ENCODE measurements at places on chromosomes 1 and 21.

DNA sequence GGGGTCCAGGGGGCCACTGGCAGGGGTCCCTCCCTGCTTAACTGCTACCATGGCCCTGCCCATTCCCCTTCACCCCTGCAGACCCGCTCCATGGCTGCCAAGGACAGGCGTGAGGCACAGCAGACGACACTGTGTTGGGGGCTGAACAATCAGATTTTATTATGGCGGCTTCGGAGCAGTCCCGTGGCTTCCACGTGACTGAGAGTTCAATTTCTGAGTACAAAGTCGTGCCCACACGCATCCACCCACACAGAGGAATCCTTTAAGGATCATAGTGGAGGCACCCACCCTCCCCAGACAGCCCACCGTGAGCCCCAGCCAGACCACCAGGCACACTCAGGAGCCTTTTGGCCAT is 1.5 kb downstream of the HES5 start:
- no peak for DNase-seq

GRCh38 chr1:29237852-29238619 is 1.7 kb downstream of the PTPRU start:
- DNase-seq: no peak

DNA sequence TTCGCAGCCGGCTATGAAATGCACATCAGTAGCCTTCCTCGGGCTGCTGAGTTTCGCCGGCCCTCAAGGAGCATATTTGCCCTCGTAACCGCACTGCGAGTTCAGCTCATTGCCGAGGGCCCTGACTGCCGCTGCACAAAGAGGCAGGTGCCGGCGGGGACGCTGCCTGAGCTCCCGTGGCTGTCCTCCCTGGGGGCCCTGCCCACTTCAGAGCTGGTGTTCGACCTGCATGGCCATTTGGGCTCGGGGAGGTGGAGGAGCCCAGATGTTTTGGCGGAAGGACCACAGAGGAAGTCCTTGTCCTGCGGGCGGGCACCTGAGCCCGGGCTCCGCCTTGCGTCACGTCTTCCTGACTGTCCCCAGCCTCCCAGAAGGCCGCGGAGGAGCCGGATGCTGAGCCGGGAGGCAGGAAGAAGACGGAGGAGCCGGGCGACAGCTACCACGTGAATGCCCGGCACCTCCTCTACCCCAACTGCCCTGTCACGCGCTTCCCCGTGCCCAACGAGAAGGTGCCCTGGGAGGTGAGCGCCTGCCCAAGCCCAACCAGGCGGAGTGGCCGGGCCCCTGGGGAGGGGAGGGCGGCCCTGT is 29.9 kb upstream of the LRRC3 start:
- DNase-seq: no peak

DNA sequence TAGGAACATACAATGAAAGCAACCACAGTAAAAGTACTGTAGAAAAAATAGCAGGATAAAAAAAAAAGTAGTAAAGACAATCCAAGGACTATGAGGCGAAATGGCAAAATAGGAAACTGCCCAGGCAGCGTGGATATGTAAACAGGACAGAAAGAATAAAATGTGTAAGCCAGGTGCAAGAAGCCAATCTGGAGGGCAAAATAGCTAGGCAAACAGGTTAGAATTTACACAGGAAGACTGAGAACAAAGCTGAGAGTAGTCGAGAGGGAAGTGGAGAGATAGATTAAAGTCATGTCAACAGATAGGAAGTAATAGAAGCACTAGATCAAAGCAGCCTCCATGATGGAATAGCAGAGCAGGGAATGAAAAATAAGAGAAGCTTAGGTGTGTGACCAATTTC is 124.2 kb upstream of the B3GALT2 start:
- no peak for DNase-seq

GRCh38 chr1:30270461-30270860 is 452.9 kb downstream of the MATN1 start:
- DNase-seq: no peak

GRCh38 chr1:231181271-231181670 is 19.4 kb downstream of the TRIM67 start:
- no peak for DNase-seq

DNA sequence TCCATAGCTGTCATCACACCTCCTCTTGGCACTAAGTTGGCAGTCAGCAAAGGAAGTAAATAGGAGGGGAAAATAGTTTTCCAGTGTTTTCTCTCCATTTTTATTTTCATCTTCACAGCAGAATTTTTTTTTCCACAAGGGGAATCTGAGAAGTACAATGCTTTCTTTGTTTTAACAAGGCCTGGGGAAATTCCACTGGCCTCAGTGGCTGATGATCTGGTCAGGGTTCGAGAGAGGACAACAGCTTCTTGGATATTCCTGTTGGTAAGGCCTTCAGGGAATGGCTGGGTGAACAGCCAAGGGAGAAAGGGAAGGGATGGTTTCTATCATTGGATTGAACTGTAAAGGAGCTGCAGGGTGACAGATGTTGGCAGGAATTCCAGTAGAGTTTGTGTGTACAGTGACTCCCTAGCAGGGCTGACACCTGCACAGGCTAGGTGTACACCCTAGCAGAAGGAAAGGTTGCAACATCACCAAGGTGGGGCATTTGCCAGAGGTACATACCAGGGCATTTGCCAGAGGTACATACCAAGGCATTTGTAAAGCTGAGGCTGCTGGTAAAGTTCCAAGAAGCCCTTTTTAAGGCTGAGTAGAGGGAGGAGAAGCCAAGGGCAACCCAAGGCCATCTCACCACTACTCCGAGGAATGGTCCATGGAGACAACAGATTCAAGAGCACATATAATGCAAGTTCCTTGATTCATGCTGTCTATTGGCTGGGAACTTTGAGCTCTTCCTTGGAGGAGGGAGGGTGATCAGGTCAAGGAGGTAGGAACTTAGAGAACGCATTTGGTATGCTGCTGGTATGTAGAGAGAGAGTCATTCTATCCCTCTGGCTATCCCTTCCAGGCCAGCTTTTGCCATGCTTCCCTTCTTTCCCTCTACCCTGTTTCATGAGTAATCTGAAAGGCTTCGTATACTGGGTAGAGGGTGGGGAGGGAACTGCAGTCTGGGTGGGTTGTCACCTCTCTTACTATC is 3.1 kb downstream of the GJA5 start:
- no peak for DNase-seq

GRCh38 chr1:1069711-1070676 is 4.1 kb downstream of the RNF223 start:
- no peak for DNase-seq

DNA sequence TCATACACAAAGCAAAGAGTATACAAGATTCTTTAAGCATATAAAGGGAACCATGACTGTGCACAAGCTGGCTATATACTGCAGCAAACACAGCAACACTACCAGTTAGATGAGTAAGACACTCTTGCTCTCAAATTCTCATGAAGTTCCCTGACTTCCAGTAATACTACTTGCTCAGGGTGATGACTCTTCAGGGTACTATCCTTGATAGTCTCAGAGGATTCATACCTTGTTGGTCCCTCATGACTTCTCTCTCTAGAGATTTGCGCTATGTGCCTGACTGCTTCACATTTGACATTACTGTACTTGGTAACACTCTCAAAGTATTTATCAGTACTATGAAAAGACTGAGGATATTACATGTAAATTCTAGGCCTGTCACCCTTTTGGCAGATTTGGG is 159.8 kb upstream of the ZRANB2 start:
- no peak for DNase-seq

DNA sequence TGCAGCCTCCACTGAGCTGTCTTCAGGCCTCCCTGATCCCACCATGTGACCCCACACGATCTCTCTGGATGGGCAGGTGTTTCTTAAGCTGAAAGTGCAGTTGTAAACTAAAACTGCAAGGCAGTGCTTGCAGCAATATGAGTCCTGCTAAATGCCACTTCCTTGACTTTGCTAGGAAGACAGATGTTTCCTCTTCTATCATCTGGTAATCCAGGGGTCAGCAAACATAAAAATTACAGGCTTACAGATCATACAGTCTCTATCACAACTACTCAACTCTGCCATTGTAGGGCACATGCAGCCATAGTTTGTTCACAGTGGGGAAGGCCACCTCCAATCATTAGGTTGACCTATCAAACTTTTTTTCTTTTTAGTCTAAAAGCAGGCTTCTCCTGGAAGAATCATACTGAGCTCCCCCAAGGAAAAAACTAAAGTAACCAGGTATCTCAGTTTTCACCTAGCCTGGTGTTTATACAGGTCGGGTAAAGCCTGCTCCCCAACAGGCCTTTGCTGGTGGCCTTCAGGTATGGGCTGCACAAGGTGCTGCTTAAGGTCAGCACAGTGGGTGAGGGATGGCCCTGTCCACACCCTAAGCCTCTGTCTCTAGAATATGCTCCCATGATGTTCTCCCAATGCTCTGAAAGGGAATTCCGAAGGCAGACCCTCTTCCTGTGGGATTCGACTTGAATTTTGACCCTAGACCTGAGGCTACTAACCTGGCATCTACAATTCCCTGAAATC is 10.8 kb downstream of the ABCA4 start:
- DNase-seq: no peak

DNA sequence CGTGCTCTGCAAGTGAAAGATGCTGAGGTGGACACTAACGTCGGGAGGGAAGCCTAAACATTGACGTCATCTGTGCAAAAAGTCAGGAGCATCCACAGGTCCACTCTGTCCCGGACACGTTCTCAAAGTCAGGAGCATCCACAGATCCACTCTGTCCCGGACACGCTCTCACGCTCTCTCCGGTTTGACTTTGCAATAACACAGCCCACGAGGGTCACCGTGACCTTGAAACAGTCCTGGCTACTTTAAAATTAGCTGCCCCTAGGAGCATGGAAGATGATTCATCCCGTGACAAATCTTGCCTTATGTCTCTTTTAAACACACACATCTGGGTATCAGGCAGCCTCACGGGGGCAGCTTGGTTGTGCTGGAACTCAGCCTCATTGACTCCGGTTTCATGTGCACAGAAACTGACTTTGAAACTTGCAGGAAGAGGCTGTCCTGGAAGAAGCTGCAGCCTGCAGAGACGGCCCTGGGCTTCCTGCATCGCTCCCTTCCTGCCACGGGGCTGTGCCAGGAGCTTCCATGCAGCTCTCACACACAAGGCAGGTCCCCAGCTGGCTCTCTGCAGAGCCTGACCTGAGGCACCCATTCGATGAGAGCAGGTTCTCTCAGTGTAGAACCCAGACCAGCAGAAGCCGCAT is 18.1 kb upstream of the COL18A1 start:
- DNase-seq: no peak

- DNase-seq: no peak
Observed at GRCh38 chr21:21807598-21807903, 809.3 kb downstream of the NCAM2 start.

DNA sequence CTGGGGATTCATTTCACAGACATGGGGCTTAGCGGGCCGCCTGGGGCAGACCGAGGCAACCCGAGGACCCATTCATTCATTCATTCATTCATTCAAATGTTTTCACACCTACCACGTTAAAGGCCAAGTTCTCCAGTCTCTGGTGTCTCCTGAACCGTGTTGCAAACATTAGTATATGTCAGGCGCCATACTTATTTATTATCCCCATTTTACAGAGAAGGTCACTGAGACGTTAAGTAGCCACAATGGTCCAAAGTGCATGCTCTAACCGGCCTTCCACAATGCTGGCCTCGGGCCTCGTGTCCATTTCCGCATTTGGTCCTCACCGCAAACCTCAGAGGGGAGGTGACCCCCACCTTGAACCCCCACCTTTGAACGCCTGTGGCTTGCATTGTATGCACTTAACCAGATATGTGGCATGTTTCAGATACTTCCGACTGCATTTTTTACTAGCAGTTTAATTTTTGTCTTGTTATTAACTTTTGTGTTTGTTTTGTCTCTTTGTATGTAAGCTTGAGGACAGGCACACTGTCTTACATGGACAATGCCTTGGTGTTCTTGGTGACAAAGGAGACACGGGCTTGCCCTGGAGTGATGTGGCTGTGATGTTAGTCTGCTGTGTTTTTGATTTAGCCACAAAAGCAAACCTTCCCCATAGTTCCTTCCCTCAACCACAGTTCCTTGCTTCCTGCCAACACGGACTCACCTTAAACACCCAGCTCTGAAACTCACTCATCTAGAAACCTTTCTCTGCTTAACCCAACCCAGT is 1.2 kb upstream of the IFFO2 start:
- no peak for DNase-seq

- no peak for DNase-seq
Observed at GRCh38 chr1:228721407-228721806, 13.9 kb upstream of the RHOU start.

- DNase-seq: no peak
Observed at GRCh38 chr1:204384636-204385352, 25.1 kb upstream of the PLEKHA6 start.

- no peak for DNase-seq
Observed at GRCh38 chr1:228009116-228009827, 2.5 kb downstream of the WNT3A start.

GRCh38 chr1:45979074-45979777 is 153.2 kb downstream of the PIK3R3 start:
- DNase-seq: no peak

- DNase-seq: no peak
Observed at GRCh38 chr1:55947446-55947845, 631.9 kb downstream of the PLPP3 start.

DNA sequence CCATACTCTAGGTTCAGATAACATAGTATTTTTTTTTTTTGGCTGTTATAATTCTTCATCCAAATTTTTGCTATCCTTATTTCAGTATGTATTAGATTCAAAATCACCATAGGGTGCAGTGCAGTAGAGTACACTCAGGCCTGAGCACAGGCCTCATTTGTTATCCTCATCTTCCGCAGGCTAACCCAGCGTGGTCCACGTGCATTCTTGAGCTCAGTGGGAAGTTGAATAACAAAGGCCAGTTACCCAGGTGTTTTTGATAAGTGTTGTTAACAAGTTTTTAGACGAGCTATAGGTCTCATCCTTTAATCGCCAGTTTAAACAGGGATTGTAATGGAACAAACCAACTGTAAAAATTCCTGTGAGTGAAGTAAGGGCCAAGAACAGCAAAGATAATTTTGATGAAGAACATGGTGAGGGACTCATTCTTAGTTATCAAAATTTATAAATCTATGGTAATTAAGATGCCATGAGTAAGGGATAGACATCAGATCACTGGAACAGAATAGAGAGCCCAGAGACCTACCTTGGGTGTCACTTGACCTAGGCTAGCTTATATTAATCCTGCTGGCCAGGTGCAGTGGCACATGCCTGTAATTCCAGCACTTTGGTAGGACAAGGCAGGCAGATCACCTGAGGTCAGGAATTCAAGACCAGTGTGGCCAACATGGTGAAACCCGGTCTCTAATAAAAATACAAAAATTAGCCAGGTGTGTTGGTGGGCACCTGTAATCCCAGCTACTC is 22.0 kb downstream of the FLVCR1 start:
- no peak for DNase-seq

DNA sequence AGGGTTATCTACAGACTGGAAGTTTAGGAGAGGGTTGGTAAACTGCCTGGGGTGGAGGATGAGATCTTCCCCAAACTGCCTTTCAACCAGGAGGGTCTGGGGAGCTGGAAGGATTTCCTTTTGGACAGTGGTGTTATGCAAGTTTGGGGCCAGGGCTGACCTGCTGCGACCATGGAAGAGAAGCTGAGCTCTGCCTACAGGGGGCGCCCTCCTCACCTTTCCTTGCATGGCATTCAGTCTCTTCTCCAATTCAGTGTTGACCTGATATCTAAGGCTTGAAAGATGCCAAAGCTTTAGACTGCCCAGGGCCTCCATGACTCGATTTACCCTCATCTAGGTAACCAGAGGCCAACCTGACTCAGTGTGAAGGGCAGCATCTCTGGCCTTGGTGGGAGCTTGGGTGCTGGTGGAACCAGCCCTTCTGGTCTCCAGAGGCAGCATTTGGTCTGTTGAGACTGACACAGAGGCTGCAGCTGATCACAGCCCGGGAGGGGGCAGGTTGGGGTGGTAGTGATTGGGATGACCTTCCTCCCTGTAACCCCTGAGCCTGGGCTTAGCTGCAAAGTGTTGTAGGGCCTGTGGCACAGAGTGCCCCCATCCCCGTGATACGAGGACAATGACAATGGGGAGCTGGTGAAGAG is 170.0 kb downstream of the GRIK3 start:
- no peak for DNase-seq

- DNase-seq: no peak
Observed at GRCh38 chr1:192998536-192998935, 60.6 kb downstream of the UCHL5 start.
